ENCODE measurements at places on chromosomes 4 and X.

GRCh38 chr4:88599298-88599697, 7.0 kb downstream of the HERC3 start:
- no peak for DNase-seq

DNA sequence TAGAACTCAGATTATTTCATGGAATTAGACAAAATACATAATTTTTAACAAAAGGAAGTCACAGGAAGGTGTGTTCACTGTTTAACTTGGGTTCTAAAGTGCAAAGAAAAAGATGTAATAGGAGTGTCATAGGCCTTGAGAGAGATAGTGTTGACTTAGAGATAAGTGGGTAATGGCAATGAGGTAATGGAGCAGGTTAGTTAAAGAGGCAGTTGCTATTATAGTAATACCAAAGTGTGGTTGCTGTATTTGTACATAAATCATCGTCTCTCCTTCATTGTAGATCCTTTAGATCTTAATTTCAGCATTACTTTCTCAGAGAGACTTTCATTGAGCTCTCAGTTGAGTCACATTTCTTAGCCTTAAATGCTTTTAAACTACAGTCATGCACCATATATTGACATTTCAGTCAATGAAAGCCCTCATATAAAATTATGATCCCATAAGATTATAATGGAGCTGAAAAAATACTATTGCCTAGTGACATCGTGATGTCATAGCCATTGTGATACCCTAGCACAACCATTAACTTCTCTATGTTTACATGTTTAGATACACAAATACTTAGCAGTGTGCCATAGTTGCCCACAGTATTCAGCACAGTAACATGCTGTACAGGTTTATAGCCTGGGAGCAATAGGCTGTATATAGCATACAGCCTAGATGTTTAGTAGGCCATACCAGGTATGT, 245.4 kb downstream of the ADGRL3 start:
- DNase-seq, result peak; percentile 58

GRCh38 chr4:46715468-46715867, 193.6 kb downstream of the COX7B2 start:
- DNase-seq, result no peak

DNA sequence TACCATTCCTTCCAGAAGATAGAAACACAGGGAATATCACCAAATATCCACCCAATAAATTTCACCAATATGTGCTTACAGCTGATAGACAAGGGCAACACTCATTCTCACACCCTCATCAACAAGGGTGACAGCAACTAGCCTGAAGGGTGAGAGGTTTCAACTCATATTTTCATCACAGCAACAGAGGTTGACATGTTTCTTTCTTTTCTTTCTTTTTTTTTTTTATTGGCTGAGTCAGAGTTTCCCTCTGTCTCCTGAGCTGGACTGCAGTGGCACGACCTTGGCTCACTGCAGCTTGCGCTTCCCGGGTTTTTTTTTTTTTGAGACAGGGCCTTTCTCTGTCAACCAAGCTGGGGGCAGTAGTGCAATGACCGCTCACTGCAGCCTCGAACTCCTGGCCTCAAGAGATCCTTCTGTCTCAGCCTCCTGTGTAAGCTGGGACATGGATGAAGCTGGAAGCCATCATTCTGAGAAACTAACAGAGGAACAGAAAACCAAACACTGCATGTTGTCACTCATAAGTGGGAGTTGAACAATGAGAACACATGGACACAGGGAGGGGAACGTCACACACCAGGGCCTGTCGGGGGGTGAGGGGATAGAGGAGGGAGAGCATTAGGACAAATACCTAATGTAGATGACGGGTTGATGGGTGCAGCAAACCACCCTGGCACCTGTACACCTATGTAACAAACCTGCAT, 27.5 kb upstream of the ASMTL start:
- no peak for DNase-seq

- no peak for DNase-seq
These were observed 202.9 kb upstream of the NPY2R start for GRCh38 chr4:155005395-155006090.
